Fibroblast of mammary gland (primary cell): ENCODE measurements at places on chromosomes 6 and 20.
A peak's percentile ranks its signal among the peaks of the same experiment; 100 is the strongest.

GRCh38 chr6:34518669-34519365 is 37.3 kb downstream of the SPDEF start:
- no peak for DNase-seq

DNA sequence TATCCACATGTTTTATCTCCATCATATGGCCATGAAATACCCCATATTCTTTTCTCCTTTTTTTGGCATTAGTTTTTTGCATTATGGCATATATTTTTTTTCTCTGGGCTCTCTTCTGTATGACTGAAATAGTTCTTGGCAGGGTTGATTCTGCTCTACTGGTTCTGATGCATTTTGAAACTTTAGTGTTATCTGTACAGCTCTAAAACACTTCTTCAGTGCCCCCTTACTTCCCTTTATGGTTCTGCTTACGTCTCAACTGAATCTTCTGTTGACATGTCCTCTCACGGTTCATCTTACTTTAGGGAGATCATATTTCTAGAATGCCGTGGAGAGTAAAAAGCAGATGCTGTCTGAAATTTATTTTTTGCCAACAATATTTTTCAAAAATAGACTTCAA is 23.2 kb upstream of the TXNDC5 start:
- no peak for DNase-seq

- DNase-seq, result no peak
Measured at GRCh38 chr6:15977050-15977449, 151.8 kb upstream of the MYLIP start.

DNA sequence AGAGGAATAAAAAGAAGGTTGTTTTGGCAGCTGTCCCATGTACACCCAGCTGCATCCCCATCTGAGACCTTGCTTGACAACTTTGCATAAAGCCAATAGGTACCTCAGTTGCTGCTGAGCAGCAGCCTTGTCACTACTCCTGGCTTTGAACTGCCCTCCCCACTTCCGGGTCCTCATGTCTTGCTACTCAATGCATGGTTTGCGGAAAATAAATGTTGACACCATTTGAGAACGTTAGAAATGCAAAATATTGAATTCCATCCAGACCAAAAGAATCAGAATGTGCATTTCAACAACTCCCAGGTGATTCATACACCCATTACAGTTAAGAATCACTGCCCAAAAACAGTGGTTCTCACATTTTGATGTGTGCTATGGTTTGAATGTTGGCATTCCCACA is 32.9 kb downstream of the GPX5 start:
- DNase-seq, result no peak

- DNase-seq, result no peak
Measured at GRCh38 chr6:168599769-168600330, 158.9 kb downstream of the SMOC2 start.

DNA sequence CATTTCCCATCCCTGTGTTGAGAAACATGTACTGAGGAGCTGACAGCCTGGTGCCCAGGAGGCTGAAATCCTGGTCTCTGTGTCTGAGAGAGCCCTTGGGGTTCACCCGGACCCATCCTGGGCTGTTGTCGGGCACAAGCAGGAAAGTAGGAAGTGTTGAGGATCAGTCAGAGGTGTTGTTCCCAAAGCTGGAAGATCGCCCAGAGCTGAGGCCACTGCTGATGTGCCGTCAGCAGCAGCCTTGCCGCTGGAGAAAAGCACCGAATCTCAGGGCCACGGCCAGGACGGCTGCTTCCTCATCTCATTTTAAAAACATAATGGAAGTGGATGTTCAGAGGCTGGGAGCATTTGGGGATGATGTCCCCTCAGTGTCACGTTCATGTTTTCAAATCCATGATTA is 218.5 kb downstream of the UST start:
- no peak for DNase-seq

- no peak for DNase-seq
Measured at GRCh38 chr6:77150736-77151135, 312.6 kb downstream of the HTR1B start.

- DNase-seq, result peak; percentile 40
Measured at GRCh38 chr6:30319146-30319835, 7.4 kb upstream of the TRIM39 start.

GRCh38 chr6:10421158-10421920 is 6.5 kb upstream of the TFAP2A start:
- DNase-seq, result no peak

DNA sequence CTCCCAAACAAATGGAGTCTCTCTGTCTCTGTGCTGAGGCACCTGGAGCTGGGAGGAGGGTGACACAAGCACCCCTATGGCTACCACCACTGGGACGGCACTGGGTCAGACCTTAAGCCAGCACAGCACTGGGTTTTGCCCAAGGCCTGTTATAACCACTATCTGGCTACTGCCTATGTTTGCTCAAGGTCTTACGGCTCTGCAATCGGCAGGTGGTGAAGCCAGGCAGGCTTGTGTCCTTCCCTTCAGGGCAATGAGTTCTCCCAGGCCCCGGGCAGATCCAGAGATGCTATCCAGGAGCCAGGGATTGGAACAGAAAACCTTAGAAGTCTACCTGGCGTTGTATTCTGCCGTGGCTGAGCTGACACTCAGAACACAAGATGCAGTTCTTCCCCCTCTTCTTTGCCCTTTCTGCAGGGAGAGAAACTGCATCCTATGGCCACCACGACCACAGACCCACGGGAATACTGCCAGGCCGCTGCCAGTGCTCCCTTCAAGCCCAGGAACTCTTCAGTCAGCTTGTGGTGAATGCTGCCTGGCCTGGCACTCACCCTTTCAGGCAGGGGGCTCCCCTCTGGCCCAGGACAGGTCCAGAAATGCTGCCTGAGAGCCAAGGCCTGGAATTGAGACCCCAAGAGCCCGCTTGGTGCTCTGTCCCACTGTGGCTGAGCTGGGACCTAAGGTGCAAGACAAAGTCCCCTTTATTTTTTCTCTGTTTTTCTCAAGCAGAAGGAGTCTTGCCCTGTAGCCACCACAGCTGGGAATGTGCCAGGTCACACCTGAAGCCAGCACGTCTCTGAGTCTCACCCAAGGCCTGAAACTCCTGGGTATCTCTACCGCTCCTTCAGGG is 67.0 kb upstream of the FRMD1 start:
- DNase-seq, result no peak

DNA sequence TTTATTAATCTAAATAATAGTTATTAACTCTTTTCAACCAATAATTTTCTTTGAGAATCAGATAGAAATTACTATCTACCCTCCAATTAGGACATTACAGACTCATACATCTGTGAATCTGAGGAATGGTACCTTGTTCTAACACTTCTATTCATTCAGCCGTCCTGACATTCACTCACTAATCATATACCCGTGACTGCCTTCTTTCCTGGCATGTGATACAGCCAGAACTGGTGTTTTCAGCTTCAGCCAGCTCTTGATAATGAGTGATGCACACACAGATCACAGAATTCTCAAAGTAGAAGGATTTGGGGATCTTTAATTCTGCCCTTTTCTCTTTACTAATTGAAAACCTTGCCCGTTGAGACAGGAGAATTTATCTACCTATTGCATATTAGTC is 499.9 kb downstream of the UTRN start:
- DNase-seq, result no peak

- no peak for DNase-seq
Measured at GRCh38 chr20:16664020-16664419, 65.8 kb upstream of the SNRPB2 start.

- peak; percentile 17 for DNase-seq
Measured at GRCh38 chr6:30272032-30272431, 54.7 kb upstream of the TRIM39 start.

DNA sequence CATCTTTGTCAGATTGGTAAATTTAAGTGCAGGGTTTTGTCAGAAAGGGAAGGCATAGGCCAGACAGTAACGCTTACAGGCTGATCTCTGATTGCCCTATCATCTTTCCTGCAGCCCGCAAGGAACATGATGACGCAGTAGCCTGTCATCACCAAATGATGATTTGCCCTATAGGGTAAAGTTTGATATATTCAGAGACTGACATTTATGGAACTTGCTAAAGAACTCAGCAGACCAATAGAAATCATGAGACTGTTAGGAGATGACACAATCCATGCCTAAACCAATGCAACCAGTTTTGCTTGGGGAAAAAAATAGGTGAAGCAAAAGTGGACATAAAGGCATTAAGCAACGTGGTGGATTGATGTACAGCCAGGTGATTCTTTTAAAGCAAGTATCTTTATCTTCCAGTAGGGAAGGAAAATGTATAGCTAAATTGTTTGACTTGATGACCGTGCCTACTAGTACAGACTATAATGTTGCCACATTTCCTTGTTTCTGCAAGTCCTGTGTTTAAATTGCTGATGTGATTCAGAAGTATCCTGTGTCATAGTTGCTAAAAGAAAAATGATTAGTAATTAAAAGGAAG is 2.4 kb downstream of the NUS1 start:
- peak; percentile 89 for DNase-seq

GRCh38 chr6:73694711-73695411 is 1.1 kb upstream of the CD109 start:
- peak; percentile 83 for DNase-seq

- DNase-seq, result peak; percentile 58
Measured at GRCh38 chr6:127516662-127517273, 2.4 kb downstream of the MTCL3 start.

DNA sequence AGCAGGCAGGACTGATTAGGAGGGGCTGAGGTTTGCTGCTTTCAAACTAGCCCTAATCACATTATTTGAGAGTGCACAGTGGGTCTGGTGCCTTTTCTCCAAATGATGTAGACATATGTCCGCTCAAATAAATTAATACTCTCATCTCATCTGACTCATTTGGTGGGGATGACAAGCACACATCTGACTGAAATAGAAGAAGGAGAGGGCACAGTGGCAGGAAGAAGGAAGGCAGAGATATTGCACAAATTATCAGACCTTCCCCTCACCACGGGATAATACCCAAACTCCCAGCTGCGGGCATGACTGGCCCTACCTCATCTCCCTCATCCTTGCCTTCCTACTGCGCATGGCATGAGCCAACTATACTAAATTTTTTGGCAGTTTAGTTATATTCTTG is 33.9 kb upstream of the TNFRSF21 start:
- DNase-seq, result no peak

- DNase-seq, result peak; percentile 93
Measured at GRCh38 chr6:25660512-25660911, 8.5 kb downstream of the SCGN start.

- DNase-seq, result no peak
Measured at GRCh38 chr6:37347177-37347576, 6.6 kb upstream of the RNF8 start.

DNA sequence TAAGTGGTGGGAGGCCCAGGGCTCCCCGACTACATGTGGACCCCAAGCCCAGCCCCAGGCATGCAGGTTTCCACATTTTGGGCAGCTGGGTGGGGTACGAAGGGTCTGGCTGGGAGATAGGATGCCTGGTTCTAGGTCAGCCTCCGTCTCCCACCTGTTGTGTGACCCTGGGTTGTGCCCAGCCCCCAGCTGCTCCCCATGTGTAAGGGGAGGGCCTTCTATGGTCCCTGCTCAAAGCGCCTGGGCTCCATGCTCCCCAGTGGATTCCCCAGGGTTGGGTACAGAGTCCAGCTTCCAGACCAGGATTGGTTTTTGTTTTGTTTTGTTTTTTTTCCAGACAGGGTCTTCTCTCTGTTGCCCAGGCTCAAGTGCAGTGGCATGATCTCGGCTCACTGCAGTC is 1.1 kb upstream of the VWA7 start:
- DNase-seq, result no peak

- DNase-seq, result no peak
Measured at GRCh38 chr6:79009819-79010218, 68.2 kb downstream of the PHIP start.

DNA sequence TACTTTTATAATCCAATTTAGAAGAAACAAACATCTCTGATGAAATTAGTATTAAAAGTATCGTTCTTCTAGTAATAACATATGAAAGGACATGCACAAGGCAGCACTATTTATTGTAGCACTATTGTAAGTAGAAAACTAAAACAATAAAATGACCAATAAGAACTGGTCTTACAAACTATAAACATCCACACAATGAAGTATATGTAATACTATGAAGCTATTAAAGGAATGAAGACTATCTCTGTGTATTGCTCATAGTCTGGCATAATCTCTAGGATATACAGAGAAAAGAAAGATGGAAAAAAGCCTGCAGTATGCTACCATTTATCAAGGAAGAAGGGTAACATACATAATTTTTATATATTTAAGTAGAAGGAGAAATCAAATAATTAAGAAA is 16.7 kb downstream of the LCA5 start:
- no peak for DNase-seq

DNA sequence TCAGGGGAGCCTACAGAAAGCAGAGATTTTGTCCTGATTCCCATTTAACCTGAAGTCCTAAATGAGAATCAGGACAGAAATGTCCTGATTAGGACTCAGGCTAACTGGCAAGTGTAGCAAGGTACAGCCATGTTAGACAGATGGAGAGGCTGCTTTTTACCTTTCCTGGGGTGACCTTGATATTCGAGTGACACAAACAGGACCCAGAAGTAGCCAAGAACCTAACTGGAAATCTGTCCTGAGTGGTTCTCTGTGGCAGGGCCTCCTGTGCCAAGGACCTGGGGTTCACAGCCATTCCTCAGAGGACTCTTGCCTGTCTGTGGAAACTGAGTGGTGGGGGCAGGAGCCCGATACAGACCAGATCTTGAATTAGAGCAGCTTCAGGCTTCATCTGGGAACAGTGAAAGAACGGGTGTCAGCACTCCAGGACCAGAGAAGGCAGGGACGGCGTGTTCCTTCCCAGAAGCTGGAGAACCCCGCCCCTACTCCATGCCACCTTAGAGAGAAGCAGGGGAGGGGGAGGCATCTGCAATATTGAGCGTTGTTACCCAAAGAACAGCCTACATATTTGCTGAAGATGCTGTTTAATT is 4.3 kb upstream of the FUCA2 start:
- no peak for DNase-seq

- DNase-seq, result peak; percentile 79
Measured at GRCh38 chr6:85135376-85136094, 314.3 kb upstream of the NT5E start.

DNA sequence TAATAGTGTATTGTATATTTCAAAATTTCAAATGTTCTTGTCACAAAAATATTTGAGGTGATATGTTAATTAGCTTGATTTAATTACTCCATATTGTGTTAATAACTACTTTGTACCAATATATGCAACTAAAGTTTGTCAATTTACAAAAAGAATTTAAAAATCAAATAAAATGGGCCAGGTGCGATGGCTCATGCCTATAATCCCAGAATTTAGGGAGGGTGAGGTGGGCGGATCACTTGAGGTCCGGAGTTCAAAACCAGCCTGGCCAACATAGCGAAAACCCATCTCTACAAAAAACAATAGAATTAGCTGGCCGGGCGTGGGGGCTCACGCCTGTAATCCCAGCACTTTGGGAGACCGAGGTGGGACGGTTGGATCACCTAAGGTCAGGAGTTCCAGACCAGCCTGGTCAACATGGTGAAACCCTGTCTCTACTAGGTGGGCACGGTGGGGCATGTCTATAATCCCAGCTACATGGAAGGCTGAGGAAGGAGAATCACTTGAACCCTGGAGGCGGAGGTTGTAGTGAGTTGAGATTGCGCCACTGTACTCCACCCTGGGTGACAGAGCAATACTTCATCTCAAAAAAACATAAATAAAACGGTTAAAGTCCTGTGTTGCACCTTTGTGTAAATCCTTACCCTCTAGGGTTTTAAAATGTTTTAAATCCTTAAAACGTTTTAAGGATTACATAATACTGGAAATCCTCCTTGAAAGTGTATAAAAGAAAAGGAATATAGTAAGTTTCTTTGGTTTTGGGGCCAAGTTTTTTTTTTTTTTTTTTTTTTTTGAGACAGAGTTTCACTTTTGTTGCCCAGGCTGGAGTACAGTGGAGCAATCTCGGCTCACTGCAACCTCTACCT is 4.0 kb downstream of the HSPA1B start:
- DNase-seq, result no peak

- no peak for DNase-seq
Measured at GRCh38 chr6:167229586-167229985, 61.5 kb upstream of the UNC93A start.

- DNase-seq, result no peak
Measured at GRCh38 chr6:9224539-9224938, 789.2 kb upstream of the SLC35B3 start.
